ENCODE measurements at places on chromosomes 2 and 18.

- no peak for DNase-seq
Measured at GRCh38 chr2:163370169-163370886, 365.5 kb downstream of the FIGN start.

DNA sequence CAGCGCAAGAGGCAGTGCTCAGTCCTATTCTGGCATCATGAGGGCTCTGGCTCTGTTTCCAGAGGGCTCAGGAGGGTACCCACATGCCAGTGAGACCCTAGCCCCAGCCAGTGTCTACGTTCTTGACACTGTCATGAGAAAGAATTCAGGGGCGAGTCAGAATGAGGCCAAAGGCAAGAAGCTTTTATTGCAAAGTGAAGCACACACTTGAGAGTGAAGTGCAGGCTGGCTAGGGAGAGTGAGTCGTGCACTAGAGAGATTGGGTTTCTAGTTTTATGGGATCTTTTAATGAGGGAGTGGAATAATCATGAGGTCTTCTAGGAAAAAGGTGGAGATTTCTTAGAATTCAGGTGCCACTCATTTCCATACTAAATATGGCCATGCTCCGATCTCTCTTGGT, 164.1 kb downstream of the DCDC2C start:
- no peak for DNase-seq

DNA sequence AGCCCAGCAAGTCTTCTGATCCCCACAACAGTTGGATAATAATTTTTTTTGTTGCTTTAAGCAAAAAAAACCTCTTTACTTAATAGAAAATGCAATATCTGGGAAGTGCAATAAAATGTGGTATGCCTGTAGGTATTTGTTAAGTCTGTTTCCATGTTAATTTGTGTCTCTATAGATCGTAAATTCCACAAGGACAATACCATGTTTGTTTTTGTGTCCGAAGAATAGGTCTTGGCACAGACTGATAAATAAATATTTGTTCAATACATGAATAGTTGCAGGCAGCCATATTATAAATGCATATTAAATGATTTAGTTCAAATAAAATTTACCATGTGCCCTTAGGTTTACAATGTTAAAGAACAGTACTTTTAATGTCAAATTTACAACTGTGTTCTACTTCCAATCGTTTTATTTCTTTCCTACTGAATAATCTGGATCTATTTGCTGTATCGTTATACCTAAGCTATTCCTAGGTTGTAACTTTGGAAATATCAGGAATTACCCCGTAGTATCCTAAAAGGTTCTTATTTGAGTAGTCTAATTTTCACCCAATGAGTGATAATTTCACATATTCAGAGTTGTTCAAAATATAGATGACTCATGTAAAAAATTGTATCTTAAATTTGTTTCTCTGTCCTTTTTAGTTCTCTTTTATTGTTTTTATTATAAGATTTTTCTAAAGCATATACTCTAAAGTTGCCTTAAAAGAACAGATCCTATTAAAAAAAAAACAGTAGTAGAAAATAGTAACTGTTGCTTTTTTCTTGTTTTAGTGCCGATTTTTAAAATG, 151.8 kb downstream of the EHBP1 start:
- no peak for DNase-seq

DNA sequence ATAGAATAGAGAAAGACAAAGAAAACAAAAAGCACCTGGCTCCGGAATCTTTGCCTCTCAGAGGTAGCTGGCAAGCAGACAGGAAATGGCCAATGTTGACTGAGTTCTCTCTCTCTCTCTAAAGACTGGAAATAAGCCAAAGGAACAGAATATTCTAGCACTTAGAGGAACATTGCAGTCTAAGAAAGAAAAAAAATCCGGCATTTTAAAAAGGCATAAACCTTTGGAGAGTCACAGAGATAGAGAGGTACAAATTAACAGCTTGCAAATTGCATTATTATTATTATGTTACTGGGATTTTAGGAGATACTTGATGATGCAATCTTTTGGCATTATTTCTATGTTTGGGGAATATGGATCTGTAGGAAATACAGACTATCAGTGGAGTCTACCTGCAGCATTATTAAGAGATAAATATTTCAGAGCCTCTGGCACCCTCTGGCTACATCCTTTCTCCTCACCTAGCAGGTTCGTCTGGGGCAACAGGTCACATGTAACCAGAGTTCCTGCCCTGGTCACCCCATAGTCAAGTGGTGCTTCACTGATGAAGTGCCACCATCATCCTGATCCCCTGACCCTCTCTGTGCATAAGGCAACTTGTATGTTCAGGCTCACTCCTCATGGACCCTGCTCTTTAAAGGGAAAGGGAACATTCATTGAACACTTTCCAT, 318.9 kb upstream of the ACVR2A start:
- DNase-seq: no peak

DNA sequence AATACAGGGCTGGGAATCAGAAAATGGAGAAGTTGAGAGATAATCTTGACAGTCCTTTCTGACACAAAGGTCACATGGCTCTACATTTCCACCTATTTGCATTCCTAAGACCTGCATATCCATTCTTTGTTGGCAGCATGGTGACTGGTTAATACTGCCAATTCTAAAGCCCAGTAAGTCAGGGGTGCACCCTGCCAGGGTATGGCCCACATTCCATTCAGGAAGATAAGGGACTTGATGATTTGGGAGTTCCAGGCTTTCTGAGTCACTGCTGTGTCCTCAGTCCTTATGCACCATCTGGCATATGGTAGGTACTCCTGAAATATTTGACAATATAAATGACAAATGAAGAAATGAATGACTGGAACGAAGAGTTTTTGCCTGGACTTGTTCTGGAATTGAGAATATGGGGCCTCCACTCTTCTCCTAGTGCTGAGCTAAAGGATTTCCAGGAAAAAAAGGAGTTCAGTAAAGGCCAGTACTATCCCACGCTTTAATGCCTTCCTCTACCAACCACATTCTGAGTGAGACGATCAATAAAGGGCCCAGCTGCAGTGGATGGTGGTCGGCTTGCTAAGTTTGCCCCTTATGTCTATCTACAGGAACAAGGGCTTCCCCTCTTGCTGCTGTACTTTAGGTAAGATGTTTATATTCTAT, 31.7 kb upstream of the EIF2AK3 start:
- no peak for DNase-seq

All from activated T-helper 1 cell treated with anti-CD3 and anti-CD28 coated beads, Interleukin-2, amount 50 U/mL, for 16 hours (primary cell).